ENCODE measurements at places on chromosomes 3 and 15.

DNA sequence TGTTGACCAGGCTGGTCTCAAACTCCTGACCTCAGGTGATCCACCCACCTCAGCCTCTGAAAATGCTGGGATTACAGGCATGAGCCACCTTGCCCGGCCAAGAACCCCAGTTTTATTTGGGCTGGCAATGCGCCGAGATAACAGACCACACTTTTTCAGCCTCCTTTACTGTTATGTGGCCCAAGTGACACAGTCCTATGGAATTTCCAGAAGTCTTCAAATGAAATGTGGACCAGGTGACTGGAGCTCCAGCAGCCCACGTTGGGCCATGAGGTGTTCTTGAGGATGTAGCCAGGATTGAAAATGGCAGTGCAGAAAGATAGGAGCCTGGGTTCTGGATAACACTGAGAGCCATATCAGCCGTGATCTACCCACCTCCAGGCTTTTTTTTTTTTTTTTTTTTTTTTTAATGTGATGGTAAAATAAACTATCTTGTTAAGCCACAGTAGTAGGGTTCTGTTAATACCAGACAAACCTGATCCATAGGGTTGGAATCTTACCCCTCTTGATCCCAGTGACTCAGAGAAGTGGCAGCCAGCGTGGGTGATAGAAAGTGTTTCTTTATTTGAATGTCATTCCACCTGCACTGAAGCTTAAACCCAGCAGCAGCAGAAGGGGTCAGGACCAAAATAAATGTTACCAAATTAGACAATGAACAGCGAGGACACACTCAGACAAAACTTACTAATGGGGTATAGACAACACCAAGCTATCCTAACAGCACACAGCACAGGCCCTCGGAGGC lies 55.6 kb downstream of the LHFPL4 start:
- DNase-seq: no peak

DNA sequence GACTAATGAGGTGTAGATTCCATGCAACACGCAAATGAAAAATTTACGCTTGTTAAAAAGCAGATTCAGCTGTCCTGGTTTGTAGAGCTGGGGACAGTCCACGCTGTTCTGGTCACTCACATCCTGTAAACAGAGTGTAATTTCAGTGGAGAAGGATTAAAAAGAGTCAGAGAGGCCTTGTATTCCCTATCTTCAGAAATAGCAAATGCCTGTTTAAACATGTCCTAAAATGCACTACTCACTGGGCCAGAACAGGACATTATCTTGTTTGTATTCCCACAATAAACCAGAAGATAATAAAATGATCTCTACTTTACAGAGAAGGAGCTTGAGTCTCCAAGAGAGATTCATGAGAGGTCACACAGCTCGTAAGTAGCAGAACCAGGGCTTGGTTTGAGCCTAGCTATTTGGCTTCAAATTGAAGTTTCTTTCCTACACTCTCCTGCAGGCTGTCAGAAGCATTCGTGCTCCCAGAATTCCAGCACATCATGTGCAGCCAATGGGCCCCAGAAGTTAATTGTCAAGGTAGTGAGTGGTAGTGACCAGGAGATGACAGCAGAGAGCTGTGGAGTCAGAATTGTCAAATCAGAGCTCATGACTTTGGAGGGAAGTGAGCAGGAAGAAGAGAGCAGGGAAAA lies 242.5 kb downstream of the ATP8B4 start:
- no peak for DNase-seq

GRCh38 chr15:57884936-57885335 lies 178.4 kb downstream of the POLR2M start:
- no peak for DNase-seq

- DNase-seq: no peak
These were observed 678.1 kb upstream of the DPPA4 start for GRCh38 chr3:110015231-110015963.

DNA sequence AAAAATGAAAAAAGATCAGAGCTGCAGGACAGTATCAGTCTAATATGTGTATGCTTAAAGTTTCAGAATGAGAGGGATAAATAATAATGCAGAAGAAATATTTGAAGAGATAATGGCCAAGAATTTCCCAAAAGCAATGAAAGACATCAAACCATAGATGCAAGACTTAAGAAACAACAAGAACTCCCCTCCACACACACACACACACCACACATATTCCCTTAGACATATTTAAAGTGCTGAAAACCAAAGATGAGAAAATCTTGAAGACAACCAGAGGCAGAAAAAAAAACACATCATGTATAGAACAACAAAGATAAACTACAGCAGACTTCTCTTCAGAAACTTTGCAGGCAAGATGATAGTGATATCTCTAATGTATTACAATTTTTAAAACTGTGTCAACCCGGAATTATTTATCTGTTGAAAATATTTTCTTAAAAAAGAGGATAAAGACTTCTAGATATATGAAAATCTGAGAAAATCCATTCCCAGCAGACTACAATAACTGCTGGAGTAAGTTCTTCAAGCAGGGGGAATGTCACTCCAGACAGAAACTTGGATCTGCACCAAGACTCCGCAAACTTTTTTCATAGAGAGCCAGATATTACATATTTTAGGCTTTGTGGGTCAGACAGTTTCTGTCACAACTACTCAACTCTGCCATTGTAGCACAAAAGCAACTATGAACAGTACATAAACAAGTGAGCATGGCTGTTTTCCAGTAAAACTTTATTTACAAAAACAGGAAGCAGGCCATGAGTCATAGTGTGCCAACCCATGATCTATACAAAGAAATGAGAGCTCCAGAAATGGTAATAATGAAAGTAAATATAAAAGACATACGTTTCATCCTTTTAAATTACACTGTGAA lies 223.4 kb upstream of the CGNL1 start:
- peak; percentile 87 for DNase-seq

- DNase-seq: no peak
These were observed 64.6 kb downstream of the CPN2 start for GRCh38 chr3:194286375-194287146.

DNA sequence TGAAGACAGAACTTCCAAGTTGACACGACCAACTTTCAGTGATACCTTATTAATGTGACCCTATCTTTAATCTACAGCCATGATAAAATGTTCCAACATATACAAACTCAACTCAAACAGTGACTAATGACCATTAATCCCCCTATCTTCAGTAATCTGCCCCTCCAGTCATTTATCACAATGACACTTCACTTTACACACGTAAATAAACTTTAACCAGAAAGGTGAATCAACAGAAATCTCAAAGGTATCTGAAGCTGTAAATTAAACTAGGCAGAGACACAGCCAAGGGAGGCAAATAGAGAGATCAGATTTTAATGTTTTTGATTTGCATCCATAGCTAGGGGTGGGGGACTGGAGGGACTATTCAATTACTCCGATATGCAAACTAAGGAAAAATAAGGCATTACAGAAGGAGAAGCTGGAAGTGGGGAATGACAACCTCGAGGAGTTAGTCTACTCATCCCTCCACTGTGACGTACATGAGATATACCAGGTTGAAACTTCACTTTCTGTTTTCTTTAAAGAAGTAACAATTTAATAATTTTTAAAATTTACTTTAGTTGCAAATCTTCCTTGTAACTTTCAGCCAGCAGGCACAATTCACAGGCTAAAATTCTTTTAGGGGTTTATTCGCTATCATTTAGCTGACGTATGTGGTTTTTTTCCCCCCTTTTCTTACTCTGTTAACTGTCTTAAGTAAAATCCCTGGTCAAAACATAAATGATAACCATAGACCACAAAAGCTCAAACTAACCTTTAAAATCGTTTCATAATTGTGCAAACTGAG lies 751.0 kb downstream of the ROBO1 start:
- no peak for DNase-seq

GRCh38 chr3:108380128-108380795 lies 83.9 kb downstream of the HHLA2 start:
- DNase-seq: no peak

DNA sequence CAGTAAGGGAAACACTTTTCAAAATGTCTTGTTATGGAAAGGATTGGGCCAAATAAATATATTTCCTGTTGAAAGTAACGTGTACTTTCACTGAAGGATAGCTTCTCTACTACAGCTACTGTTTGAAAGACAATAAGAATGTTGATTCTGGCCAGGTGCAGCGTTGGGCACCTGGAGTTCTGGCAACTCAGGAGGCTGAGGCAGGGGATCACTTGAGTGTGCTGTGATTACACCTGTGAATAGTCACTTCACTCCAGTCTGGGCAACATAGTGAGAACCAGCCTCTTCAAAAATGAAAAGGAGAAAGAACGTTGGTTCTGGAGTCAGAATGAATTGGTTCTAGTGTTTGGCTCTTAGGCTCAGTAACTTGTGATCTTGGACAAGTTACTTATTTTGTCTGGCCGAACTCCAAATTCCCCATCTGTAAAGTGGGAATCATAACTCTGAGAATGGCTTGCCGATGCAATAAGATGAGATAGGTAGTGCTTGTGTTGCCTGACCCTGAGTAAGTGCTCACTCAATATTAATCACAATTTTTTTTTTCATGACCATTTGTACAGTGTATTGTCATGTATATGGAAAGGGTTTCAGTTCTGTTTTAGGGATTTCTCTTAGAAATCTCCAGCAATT lies 310.8 kb downstream of the PTPRG start:
- DNase-seq: no peak

DNA sequence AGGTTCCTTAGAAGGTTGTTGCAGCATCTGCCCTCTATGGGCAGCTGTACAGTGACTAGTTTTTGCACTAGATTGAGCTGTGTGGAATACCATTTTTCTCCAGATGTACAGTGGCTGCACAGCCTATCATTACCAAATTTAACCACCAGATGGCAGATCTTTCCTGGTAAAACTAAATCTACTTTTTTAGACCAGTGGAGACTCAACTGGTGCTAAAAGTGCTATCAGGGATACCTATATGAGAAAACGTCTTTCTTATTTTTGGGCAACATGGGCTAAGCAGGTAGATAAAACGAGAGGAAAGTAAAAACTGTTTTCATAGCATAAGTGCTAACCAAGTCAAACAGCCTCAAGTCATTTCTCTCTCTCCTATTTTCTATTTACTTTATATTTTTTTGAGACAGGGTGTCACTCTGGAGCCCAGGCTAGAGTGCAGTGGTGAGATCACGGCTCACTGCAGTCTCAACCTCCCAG lies 21.2 kb downstream of the IGSF10 start:
- DNase-seq: peak; percentile 65

GRCh38 chr15:45386974-45387373 lies 8.6 kb upstream of the GATM start:
- no peak for DNase-seq

DNA sequence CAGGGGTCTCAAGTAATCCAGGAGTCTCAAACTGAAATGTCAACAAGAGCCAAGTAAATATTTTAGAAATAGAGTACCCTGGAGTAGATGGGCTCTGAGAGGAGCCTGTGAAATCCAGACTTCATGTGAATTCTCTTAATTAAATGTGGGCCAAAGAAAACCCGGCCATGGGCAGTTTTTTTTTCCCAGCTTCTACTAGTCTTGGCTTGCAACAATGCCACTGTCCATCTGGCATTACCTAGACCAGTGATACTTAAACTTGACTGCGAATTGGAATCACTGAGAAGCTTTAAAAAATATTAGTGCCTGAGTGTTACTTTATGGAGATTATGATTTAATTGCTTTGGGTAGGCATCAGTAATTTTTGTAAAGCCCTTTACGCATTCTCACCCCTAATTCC lies 66.4 kb upstream of the GOLGA6B start:
- no peak for DNase-seq

GRCh38 chr3:116002235-116002634 lies 378.9 kb downstream of the GAP43 start:
- no peak for DNase-seq

- DNase-seq: no peak
These were observed 406 bp upstream of the RASA2 start for GRCh38 chr3:141486496-141486745.

GRCh38 chr15:71705151-71705550 lies 105.2 kb upstream of the NR2E3 start:
- no peak for DNase-seq

DNA sequence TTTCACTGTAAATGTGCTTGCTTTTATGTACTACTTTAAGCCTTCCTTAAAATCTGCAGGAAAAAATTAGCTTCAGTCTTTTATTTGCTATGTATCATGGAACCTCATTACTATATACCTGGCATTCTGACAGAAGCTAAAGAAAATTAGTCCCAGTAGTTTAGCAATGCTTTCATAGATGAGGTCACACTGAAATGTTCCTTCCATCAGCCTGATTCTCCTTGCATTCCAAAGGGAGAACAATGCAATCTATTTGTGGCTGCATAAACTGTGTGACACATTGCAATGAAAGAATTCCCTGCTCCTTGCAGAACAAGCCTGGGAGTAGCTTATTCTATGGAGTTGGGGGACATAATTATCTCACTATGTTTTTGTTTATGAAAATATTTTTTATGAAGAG lies 691.5 kb upstream of the ARPP21 start:
- no peak for DNase-seq

GRCh38 chr3:13120928-13121552 lies 47.8 kb upstream of the IQSEC1 start:
- no peak for DNase-seq

- DNase-seq: peak; percentile 88
These were observed at the start of gene CRYBG3 for GRCh38 chr3:97821774-97822358. CRYBG3 (plus strand) TSS chr3:97822011; CDS start chr3:97822207, 196 bp downstream.

GRCh38 chr3:196097373-196098154 lies 15.7 kb upstream of the TFRC start:
- no peak for DNase-seq

DNA sequence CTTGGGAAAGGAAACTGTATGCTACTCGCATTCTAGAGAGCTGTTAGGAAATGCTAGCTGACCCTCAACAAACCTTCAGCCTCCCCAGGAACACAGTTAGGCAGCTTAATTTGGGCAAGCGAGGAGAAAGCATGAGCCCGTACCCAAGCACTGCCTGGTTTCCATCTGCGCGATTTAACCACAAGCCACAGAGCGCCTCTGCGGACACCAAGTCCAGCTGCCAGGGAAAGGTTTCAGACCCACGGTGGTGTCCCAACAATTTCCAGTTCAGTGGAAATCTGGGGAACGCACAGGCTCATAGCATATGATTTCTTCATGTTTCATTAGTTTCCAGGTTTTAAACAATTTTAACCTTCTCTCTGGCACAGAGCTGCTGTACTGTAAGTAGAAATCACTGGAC lies 617.6 kb downstream of the FHIT start:
- DNase-seq: no peak

All from inflammatory macrophage treated with lipopolysaccharide for 4 hours (primary cell).